Transverse colon (tissue), 4 donors: ENCODE measurements at places on chromosomes 7 and 10. TPM values are rescaled to one million over a fixed set of nuclear protein-coding genes. Genes with fewer than 3 reads are reported as not detected.

Gene VWA2
- total RNA-seq: 3.3 TPM

DNA sequence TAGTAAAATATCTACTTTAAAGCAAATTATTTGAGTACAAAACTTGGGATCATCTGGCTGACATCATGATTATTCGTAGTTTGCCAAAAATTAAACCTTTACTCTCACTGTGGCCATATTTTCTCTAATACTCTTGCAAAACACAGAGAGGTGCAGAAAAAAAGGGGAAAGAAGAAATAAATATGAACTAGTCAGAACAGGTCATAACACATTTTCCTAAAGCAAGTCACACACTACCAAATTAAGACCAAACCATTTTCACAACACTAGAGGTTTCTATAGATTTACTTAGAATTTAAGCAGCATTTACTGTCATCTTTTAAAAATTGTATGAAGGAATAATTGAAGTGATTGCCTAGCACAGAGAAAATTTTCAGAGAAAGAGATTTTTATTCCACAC, 726.1 kb downstream of the SORCS1 start:
- DNase-seq: no peak

GRCh38 chr10:77867124-77867719, 59.3 kb downstream of the DLG5 start:
- no peak for DNase-seq

DNA sequence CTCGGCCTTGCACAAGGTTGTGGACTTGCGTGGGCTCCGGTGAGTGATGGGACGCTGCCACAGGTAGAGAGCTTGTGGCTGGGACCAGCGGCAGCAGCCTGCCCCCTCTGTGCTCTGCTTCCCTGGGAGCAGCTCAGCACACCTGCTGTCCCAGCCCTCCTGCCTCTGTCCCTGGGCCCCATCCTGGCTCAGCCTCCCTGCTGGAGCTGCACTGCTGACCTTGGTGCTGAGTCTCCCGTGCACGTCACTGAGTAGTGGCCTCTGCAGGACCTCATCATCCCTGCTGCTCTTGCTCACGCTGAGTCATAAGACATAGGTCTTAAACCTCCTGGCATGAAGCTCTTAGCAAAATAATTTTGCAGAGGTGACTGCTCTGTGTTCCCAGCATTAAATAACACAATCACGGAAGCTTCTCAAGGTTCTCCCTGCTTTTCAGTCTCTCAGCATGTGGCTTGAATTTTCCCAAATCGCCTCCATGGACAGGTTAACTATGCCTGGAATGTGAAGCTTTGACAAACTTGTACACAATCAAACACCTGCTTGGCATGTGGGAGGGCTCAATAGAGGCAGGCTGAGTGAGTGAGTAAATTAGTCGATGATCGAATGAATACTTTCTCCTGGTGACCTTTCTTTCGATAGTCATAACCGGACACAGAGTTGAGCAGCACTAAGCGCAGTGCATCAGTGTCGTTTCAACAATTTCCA, 63.8 kb upstream of the NPS start:
- DNase-seq: no peak

GRCh38 chr10:89683883-89684282, 17.5 kb upstream of the KIF20B start:
- no peak for DNase-seq
